ENCODE measurements at places on chromosomes 2 and 18.

- no peak for DNase-seq
Measured at GRCh38 chr2:164721430-164721829, 100.1 kb upstream of the GRB14 start.

GRCh38 chr2:101574622-101575021 lies 99.7 kb upstream of the RFX8 start:
- DNase-seq: no peak

- no peak for DNase-seq
Measured at GRCh38 chr2:8435608-8436007, 246.2 kb upstream of the ID2 start.

DNA sequence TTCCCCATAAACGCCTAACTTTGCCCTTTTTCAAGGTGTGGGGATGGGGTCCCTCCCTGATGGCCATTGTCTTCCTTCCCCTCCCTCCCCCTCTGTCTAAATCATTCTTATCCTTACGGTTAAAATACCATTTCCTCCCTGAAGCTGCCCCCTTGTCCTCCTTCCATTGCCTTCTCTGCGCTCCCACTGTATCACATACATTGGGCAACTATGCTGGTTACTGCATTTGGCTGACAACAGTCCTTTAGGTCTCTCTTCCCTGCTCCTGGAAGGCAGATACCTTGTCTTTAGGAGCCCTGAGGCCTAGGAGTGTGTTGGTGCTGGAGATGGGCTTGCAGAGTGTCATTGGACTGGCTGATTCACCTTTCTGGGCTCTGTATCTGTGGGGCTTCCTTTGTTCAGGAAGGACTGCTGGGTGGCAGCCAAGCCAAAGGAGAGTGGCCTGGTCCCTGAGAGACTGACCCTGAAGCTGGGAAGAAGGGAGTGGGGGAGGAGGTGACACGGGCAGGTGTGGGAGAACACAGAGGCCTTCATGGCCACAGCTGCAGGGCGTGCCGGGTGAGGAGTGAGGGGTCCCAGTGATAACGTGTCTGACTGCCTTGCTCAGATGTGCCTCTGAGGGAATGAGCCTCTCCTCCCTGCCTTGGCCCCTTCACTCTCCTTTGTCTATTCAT lies 2.2 kb downstream of the WNT6 start:
- DNase-seq: no peak

GRCh38 chr2:128455721-128456050 lies 137.0 kb upstream of the HS6ST1 start:
- DNase-seq: no peak

- DNase-seq: no peak
Measured at GRCh38 chr18:35588122-35588521, 6.6 kb downstream of the GALNT1 start.

DNA sequence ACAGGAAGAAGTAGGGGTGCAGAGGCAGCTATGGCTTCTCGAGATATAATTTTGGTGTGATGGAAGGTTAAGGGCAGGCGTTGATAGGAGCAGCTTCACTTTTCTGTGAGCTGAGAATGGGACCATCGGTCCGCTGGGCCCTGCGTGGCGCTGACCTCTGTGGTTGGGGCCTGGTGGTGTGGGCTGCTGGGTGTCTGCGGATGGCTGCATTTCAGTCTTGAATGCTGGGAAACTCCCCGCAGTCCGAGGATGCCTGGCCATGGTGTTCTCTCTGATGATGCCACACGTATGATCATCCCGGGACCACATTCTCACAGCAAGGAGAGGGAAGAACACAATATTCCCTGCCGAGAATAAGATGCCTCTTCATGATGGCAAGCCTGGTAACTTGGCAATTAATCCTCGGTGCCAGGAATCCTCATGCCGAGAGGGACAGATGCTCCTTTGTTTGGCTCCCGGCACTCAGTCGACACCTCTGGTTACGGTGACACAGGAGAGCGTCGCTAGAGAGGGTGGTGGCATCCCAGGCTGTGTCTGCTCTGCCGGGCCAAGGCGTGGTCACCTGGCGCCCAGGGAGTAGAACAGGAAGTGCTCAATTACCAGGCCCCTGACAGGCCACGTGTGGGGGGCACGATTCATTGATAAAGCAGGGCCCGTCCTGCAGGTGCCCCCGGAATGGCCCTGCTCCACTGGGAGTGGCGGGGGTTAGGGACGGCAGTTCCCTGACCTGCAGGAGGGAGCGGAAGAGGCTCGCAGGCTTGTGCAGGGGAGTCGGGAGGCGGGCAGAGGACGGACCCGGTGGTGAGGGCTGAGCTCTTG lies 119.4 kb upstream of the CTDP1 start:
- no peak for DNase-seq

DNA sequence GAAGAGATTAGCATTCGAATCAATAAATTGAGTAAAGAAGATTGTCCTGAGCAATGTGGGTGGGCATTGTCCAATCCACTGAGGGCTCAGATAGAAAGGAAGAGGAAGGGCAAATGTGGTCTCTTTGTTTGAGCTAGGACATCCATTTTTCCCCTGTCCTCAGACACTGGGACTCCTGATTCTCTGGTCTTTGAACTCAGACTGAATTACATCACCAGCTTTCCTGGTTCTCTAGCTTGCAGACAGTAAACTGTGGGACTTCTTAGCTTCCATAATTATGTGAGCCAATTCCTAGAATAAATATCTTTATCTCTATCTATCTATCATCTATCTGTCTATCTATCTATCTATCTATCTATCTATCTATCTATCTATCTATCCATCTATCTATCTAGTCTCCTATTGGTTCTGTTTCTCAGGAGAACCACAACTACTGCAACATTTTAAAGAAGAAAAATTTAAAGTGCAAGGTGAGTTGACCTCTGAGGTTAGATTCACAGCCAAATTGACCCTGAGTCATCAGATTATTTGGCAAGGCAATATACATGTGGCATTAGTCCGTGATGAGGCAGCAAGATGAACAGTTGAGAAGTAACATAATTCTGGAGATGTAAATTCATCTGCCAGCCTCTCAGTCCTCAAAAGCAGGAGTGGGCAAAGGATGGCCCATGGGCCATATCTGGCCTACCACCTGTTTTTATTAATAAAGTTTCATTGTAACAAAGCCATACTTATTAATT lies 191.4 kb downstream of the PDE11A start:
- no peak for DNase-seq

- DNase-seq: no peak
Measured at GRCh38 chr18:63287691-63288220, 31.8 kb downstream of the BCL2 start.

DNA sequence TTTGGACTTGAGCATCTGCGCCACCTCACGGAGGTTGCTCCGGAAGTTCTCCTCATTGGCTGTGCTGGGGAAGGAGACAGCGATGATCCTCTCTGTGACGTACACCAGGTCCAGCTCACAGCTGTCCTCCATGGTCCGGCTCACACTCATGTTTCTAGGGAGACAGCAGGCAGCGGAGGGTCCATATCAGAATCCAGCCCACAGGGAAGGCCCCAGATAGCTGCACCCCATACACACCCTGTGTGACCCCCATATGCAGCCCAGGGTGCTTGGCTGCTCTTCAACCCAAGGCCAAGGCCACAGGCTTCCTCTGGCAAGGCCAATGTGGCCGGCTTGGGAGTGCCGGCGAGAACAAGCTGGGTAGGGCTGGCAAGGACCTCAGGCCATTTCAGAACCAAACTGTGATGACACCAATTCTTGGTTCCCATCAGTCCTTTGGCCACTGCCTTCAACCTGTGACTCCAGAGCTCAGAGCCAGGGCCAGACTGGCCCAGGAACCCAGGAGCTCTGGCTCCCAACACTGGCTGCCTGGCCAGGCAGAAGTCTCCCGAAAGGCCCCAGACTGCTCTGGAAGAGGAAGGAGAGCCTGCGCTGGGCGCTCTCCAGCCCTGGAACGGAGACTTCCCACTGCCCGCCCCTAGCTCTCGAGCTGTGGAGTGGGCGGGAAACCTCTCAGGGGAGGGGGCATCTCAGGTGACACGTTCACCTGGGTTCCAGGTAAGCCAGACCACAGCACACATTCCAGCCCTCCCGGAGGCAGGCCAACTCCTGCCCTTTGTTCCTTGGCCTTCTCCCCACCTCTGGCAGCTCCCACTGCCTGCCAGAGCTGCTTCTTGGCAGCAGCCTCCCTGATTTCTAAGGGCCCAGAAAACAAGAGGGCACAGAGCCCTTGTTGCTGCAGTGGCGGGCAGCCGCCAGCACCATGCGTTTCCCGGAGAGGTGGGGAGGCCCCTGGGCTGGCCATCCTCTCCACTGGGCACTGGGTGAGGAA lies 104.7 kb downstream of the TNS1 start:
- DNase-seq: no peak
